ENCODE measurements at places on chromosomes 6 and 20.

GRCh38 chr6:12421596-12421995 lies 131.4 kb downstream of the EDN1 start:
- H3K27ac ChIP-seq, result no peak overlapping the region
- no peak overlapping the region for H3K4me3 ChIP-seq
- DNase-seq, result no peak
- no peaks in the 10 kb centered on the region for H3K27me3 ChIP-seq
- H3K4me1 ChIP-seq, result peaks cover 8% of the 10 kb centered on the region

DNA sequence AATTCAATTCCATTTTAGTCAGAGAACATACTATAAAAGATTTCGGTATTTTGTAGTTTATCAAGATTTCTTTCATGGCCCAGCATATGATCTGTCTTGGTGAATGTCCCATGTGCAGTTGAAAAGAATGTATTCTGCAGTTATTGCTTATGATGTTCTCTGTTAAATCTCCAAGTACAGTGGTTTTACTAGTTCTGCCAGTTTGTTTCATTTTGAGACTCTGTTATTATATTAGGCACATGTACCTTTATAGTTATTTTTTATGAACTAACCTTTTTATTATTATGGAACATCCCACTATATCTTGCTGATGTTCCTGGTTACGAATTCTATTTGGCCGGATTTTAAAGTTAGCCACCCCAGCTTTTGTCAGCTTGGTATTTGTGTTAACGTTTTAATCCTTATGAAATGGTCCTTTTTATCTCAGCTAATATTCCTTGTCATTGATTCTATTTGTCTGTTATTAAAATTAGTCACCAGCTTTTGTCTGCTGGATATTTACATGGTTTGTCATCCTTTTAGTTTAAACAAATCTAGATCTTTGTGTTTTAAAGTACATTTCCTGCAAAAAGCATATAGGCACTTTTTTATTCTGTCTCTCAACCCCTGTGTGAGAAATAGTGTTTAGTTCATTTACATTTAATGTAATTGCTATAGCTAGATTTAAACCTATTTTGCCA lies 48.9 kb downstream of the VTA1 start:
- H3K36me3 ChIP-seq, result peaks cover 66% of the 10 kb centered on the region
- H3K4me3 ChIP-seq, result no peak overlapping the region
- H3K27ac ChIP-seq, result no peak overlapping the region
- no peaks in the 10 kb centered on the region for H3K4me1 ChIP-seq

DNA sequence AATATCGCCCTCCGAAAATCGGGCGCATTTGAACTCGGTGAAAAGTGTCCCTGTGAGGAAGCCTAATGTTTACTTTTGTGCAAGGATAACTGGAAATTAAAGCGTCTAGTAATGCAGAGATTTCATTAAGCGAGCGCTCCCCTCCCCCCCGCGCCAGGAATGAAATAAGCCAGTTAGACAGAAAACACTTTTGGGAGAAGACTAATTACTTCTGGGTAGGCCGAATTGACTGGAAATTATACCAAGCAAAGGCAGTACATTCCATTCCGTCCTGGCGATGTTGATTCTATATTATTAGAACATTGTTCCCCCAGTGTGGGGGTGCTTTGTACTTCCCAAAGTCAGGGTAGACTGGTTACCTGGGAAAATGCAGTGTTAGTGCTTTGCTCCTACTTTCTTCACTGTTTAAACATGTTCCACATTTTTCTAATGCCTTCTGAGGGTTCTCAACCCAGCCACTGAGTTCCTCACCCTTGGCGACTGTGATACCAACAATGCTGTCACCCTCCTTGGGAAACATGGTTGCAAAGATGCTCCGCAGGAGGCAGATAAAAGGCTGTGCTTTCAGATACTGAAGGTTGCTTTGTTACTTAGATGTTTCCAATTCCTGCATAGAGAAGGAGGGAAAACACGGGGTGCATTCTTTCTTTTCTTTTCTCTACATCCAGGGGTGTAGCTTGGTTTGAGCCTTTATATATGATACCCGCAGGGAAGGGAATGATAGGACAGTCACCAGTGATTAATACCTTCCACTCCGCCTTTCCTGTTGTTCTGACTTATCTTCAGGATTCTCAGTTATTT lies 2.6 kb downstream of the GJA1 start:
- H3K27me3 ChIP-seq, result no peaks in the 10 kb centered on the region
- peaks cover 16% of the 10 kb centered on the region for H3K4me1 ChIP-seq
- no peak for DNase-seq
- H3K4me3 ChIP-seq, result peak overlapping the region; percentile 87
- H3K36me3 ChIP-seq, result no peaks in the 10 kb centered on the region
- H3K27ac ChIP-seq, result peak overlapping the region; percentile 92

DNA sequence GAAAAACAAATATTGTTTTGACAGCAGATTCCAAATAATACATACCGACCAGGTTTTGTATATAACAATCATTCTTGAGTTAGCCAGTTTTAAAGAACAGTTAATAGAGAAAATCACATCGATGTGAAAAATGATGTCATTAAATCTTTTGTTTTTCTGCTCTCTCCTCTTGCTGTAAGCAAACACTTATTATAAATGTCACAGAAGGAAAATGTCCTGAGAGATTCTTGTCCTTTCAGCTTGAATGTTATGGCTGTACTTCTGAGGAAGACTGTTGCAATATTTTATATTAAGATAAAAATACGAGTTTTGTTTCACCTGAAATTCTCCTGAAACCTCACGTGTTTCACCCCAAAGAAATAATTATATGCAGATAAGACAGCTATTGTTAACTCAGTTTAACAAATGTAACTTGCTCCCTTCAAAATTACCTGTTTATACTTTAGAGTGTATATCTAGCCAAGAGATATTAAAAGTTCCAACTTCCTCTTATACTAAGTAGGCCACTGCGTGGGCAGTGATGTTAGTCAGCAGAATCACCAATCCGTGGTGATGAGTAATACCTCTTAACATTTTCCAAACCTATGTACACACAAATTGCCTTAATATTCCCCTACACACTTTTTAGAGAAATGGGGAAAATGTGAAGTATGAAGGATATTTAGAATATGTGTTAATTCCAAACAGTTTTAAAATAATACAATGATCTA lies 1111.4 kb upstream of the CITED2 start:
- H3K27ac ChIP-seq, result no peak overlapping the region
- no peaks in the 10 kb centered on the region for H3K4me1 ChIP-seq
- H3K36me3 ChIP-seq, result peaks cover 3% of the 10 kb centered on the region
- DNase-seq, result no peak
- H3K4me3 ChIP-seq, result no peak overlapping the region
- no peaks in the 10 kb centered on the region for H3K27me3 ChIP-seq

- no peak overlapping the region for H3K4me3 ChIP-seq
- H3K27ac ChIP-seq, result no peak overlapping the region
- no peaks in the 10 kb centered on the region for H3K27me3 ChIP-seq
- H3K4me1 ChIP-seq, result no peaks in the 10 kb centered on the region
These were observed 257.7 kb downstream of the CDKAL1 start for GRCh38 chr6:20791944-20792343.

DNA sequence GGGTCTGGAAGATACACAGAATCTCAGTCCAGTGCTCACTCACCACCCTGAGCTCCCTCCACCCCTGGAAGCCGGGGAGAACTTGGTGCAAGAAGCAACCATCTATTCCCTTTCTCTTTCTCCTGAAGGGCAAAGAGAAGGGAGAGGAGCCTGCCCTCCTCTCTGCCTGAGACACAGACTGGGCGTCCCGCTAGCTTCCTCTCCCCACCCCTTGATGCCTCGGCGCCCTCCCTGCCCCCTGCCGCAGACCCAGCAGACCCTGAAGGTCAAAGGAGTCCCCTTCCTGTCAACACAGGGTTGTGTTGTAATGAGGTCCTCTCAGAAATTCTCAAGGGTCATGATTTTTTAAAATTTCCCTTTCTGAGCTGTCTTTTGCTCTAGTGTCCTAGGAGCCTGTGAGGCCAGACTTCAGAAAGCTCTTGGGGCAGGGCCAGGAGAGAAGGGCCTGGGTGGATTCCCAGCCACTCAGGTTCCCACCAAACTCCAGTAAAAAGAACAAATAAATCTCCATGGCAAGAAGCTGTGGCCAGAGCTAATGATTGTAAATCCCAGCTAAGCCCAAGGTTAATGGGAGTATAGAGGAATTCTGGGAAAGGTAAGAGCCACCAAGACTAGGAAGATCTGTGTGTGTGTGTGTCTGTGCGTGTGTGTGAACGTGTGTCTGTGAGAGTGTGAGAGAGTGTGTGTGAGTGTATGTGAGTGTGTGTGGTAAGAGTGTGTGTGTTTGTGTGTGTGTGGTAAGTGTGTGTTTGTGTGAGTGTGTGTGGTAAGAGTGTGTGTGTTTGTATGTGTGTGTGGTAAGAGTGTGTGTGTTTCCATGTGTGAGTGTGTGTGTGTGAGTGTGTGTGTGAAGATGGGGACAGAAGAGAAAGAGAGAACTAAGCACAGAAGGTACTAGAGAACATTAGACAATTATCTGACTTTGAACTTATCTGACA lies 1.1 kb upstream of the JPH2 start:
- no peak overlapping the region for H3K27ac ChIP-seq
- peaks cover 8% of the 10 kb centered on the region for H3K4me1 ChIP-seq
- H3K4me3 ChIP-seq, result no peak overlapping the region

GRCh38 chr20:9243986-9244385 lies 175.1 kb downstream of the PLCB4 start:
- DNase-seq, result no peak
- H3K36me3 ChIP-seq, result no peaks in the 10 kb centered on the region
- no peak overlapping the region for H3K27ac ChIP-seq
- H3K4me1 ChIP-seq, result peaks cover 4% of the 10 kb centered on the region
- H3K27me3 ChIP-seq, result no peaks in the 10 kb centered on the region
